ENCODE measurements at places on chromosomes 3 and 15.
A peak's percentile ranks its signal among the peaks of the same experiment; 100 is the strongest.

- DNase-seq: peak; percentile 8
- H3K4me3 ChIP-seq: no peak overlapping the region
- no peak overlapping the region for H3K27ac ChIP-seq
- no peaks in the 10 kb centered on the region for H3K4me1 ChIP-seq
Observed at GRCh38 chr3:4681301-4681700, 188.2 kb downstream of the ITPR1 start.

DNA sequence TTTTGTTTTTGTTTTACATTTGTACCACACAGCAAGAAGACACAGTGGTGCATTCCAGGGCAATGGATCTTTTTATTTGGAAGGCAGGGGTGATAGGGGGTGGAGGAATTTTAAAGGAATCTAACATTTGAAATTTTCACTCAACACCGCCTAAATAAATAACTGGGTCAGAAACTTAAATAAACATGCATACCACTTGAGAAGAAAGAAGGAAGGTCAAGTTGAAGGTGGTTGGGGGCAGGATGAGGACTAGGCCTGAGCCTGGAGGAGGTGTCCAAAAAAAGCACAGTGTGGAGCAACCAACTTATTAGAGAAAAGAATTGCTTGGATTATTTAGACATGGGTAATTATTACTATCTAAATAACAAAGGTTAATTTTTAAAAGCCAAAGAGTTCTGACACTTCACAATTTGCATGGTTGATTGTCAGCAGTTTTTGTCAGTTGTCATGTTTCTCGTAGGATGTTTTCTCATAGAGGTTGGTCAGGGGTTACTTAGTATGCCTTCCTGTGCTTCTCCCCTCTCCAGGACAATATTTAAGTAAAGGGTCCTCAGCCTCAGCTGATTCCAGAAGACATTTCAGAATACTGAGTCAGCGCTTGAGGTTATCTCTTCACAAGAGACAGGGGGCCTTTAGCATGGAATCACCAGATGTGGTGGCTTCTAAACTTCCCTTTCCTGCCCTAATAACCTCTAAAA is 173.7 kb upstream of the SLC2A2 start:
- no peak for DNase-seq
- no peak overlapping the region for H3K4me3 ChIP-seq
- no peaks in the 10 kb centered on the region for H3K4me1 ChIP-seq
- no peak overlapping the region for H3K27ac ChIP-seq
- no peaks in the 10 kb centered on the region for H3K27me3 ChIP-seq
- no peaks in the 10 kb centered on the region for H3K36me3 ChIP-seq

- no peak overlapping the region for H3K4me3 ChIP-seq
- no peaks in the 10 kb centered on the region for H3K36me3 ChIP-seq
- DNase-seq: no peak
- no peak overlapping the region for H3K27ac ChIP-seq
Observed at GRCh38 chr3:14757153-14757700, 61.5 kb upstream of the FGD5 start.

GRCh38 chr3:51944451-51945021 is 2.4 kb downstream of the PARP3 start:
- H3K27ac ChIP-seq: no peak overlapping the region
- no peak overlapping the region for H3K4me3 ChIP-seq
- H3K36me3 ChIP-seq: no peaks in the 10 kb centered on the region
- DNase-seq: no peak
- H3K4me1 ChIP-seq: peaks cover 3% of the 10 kb centered on the region

DNA sequence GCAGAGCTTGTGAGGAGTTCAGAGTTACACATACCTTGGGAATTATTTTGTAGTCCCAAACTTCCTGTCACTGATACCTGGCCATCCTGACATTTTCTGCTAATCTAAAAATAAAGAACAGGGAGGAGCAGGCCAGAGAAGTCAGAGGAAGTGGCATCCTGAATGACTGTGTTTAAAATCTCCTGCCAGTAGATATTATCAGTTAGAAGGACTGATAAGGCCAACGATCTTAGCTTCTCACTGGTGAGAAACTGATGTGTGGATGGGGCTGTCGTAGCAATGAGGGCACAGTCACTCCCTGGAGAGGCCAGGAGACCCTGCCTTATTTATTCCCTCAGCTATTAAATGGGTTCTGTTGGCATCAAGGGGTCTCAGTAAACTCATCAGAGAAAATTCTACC is 115.1 kb downstream of the DGKG start:
- H3K4me3 ChIP-seq: no peak overlapping the region
- no peak overlapping the region for H3K27ac ChIP-seq
- DNase-seq: no peak
- H3K36me3 ChIP-seq: no peaks in the 10 kb centered on the region
- H3K4me1 ChIP-seq: no peaks in the 10 kb centered on the region
- no peaks in the 10 kb centered on the region for H3K27me3 ChIP-seq

GRCh38 chr3:172213904-172214303 is 174.5 kb downstream of the FNDC3B start:
- DNase-seq: no peak
- H3K27me3 ChIP-seq: no peaks in the 10 kb centered on the region
- H3K36me3 ChIP-seq: no peaks in the 10 kb centered on the region
- H3K4me1 ChIP-seq: peaks cover 12% of the 10 kb centered on the region
- no peak overlapping the region for H3K4me3 ChIP-seq
- no peak overlapping the region for H3K27ac ChIP-seq

DNA sequence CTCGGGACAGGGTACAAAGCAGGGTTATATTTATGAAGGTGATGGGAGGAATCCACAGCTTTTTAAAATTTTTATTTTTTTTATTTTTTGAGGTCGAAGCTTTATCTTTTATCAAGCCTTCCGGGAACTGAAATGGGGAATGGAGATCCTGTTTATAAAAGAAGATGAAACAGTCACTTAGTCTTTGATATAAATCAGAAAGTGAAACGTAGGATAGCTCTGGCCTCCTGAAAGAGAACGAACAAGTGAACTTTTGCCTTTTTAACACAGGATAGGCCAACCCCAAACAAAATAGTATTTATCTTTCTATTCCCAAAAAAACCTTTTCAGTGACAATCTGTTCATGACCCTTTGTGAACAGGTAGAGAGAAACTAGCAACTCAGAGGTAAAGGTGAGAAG is 634.0 kb upstream of the LMCD1 start:
- H3K36me3 ChIP-seq: no peaks in the 10 kb centered on the region
- H3K27ac ChIP-seq: no peak overlapping the region
- no peak overlapping the region for H3K4me3 ChIP-seq
- no peaks in the 10 kb centered on the region for H3K4me1 ChIP-seq
- DNase-seq: no peak

DNA sequence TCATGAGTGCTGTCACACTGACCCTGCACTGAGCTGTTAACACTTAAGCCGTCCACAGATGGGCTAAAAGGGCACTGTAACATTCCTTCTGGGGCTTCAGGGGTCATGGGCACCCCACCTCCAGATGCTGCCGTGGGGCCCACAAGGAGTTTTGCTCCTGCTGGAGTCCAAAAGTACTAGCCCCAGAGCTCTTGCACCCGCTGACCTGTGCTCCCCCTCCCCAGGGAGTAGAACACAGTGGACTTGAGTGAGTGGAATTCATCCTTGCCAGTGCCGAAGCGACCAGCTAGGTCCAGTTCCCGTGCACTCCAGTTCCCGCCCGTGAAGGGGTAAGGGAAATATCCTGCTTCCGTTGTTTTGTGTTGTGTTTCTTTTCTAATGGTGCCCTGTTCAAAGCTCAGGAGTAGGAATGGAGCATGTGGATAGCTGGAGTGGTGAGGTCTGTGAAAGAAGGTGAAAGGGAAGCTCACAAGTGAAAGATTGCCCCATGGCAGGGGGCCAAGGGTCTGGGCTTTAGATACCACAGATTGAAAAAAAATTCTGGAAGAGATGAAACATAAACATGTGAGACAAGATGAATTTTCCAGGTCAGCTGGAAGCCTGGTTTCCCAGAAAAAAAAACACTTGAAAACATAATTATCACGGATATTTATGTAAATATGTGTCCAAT is 36.6 kb downstream of the SLCO2A1 start:
- DNase-seq: no peak
- no peaks in the 10 kb centered on the region for H3K36me3 ChIP-seq
- no peaks in the 10 kb centered on the region for H3K27me3 ChIP-seq
- no peak overlapping the region for H3K27ac ChIP-seq
- no peak overlapping the region for H3K4me3 ChIP-seq

- H3K36me3 ChIP-seq: peaks cover 9% of the 10 kb centered on the region
- no peaks in the 10 kb centered on the region for H3K27me3 ChIP-seq
- H3K4me3 ChIP-seq: no peak overlapping the region
- no peaks in the 10 kb centered on the region for H3K4me1 ChIP-seq
- DNase-seq: no peak
Observed at GRCh38 chr3:138257986-138258385, 70.9 kb downstream of the ARMC8 start.

DNA sequence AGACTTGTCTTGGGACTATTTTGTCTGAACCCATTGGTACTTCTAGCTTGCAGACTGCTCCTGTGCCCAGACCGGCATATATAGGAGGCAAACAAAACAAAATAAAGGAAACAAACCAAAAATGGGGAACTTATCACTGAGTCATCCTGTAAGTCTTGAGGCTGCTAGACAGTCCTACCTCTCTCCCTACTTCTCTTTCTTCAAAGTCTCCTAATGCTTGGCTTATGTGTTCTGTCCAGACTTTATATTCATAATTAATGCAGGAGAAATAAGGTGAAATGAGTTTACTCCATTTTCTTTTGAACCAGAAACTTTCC is 266.2 kb downstream of the ZNF385D start:
- H3K4me1 ChIP-seq: no peaks in the 10 kb centered on the region
- H3K27ac ChIP-seq: no peak overlapping the region
- no peaks in the 10 kb centered on the region for H3K27me3 ChIP-seq

- no peak overlapping the region for H3K4me3 ChIP-seq
- peaks cover 58% of the 10 kb centered on the region for H3K4me1 ChIP-seq
- no peak overlapping the region for H3K27ac ChIP-seq
- no peaks in the 10 kb centered on the region for H3K36me3 ChIP-seq
- no peaks in the 10 kb centered on the region for H3K27me3 ChIP-seq
Observed at GRCh38 chr3:10195366-10196089, 30.8 kb downstream of the IRAK2 start.

- H3K27me3 ChIP-seq: peaks cover 9% of the 10 kb centered on the region
- H3K36me3 ChIP-seq: no peaks in the 10 kb centered on the region
- peak; percentile 54 for DNase-seq
- H3K4me3 ChIP-seq: peak overlapping the region; percentile 51
- peaks cover 4% of the 10 kb centered on the region for H3K4me1 ChIP-seq
Observed at GRCh38 chr3:32817257-32817557, 590 bp upstream of the TRIM71 start.

- no peaks in the 10 kb centered on the region for H3K4me1 ChIP-seq
- no peak for DNase-seq
- H3K27ac ChIP-seq: no peak overlapping the region
- no peak overlapping the region for H3K4me3 ChIP-seq
Observed at GRCh38 chr3:26191556-26191955, 401.7 kb downstream of the OXSM start.

- H3K4me3 ChIP-seq: no peak overlapping the region
- no peak for DNase-seq
- peaks cover 3% of the 10 kb centered on the region for H3K36me3 ChIP-seq
- H3K4me1 ChIP-seq: no peaks in the 10 kb centered on the region
Observed at GRCh38 chr15:52220251-52220650, 29.1 kb upstream of the GNB5 start.

- no peak overlapping the region for H3K4me3 ChIP-seq
- H3K27ac ChIP-seq: peak overlapping the region; percentile 53
- peaks cover 29% of the 10 kb centered on the region for H3K4me1 ChIP-seq
- H3K36me3 ChIP-seq: peaks cover 19% of the 10 kb centered on the region
Observed at GRCh38 chr3:71046791-71047190, 536.7 kb downstream of the FOXP1 start.

DNA sequence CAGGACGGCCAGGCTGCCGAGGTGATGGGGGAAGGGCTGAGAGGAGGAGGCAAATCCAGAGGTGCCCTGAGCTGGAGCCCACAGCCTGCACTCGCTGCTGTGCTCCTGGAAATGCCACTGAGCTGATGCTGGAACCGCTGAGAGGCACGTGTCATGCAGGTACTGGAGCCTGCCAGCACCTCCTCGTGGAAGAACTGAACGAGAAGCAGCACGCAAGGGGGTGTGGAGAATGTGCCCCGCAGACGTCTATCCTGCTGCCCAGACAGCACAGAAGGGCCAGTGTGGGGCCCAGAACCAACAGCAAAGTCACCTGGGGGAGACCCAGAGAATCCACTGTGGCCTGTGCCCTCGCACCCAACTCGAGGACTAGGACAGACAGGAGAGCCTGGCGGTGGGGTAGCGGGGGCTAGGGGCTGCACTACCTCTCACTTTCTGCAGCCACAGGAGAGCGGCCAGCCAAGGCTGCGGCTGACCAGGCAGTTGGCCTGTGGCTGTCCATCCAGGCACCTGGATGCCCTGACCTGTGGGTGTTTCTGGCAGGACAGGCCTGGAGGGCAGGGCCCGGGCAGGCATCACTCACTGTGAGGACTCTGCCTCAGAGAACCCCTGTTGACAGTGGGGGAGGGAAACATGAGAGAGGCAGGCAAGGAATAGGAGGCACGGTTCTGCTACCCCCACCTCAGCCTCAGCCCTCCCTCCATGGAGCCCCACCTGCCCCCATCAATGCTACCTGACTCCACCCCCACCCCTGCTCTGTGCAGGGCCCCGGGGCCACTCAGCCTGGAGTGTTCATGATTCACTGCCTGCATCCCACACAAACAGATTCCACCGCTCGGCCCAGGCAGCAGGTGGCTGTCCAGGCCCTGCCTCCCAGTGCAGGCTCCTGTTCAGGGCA is 213.1 kb downstream of the TBC1D2B start:
- no peak overlapping the region for H3K4me3 ChIP-seq
- no peak overlapping the region for H3K27ac ChIP-seq
- H3K36me3 ChIP-seq: no peaks in the 10 kb centered on the region
- no peaks in the 10 kb centered on the region for H3K4me1 ChIP-seq
- no peak for DNase-seq

DNA sequence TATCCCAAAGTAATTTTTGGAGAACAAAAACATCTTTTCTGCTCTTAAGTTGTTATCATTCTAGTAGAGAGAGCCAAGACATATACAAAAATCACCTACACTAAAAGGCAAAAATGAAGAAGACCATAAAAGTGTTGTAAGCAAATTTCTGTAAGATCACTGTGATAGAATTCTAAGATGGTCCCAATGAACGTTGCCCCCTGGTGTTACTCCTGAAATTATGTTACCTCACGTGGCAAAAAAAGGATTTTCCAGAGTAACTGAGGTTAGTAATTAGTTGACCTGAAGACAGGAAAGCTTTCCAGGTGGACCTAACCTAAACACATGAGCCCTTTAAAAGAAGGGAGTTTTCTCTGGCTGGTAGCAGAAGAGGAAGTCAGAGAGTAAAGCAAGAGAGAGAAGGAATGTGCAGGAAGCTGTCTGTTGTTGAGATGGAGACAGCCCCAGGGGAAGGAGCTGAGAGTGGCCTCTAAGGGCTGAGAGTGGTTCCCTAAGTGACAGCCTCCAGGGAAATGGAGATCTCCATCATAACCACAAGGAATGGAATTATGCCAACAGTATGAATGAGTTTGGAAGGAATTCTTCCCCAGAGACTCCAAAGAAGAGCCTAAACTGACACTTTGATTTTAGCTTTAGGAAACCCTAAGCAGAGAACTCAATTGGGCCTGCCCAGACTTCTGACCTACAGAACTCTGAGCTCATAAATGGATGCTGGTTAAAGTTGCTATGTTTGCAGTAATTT is 205.9 kb downstream of the CD47 start:
- no peak overlapping the region for H3K27ac ChIP-seq
- H3K36me3 ChIP-seq: no peaks in the 10 kb centered on the region
- peak; percentile 4 for DNase-seq
- peaks cover 1% of the 10 kb centered on the region for H3K4me1 ChIP-seq
- H3K4me3 ChIP-seq: no peak overlapping the region

GRCh38 chr3:10286596-10287295 is 6.0 kb downstream of the GHRL start:
- H3K36me3 ChIP-seq: peaks cover 17% of the 10 kb centered on the region
- no peaks in the 10 kb centered on the region for H3K27me3 ChIP-seq
- peaks cover 7% of the 10 kb centered on the region for H3K4me1 ChIP-seq

- no peaks in the 10 kb centered on the region for H3K27me3 ChIP-seq
- H3K27ac ChIP-seq: no peak overlapping the region
- no peaks in the 10 kb centered on the region for H3K4me1 ChIP-seq
- H3K36me3 ChIP-seq: no peaks in the 10 kb centered on the region
- DNase-seq: peak; percentile 60
- no peak overlapping the region for H3K4me3 ChIP-seq
Observed at GRCh38 chr15:39792025-39792843, 9.6 kb upstream of the FSIP1 start.

All from lung (tissue), 17 donors.